ENCODE measurements at places on chromosomes 4 and X. TPM values are rescaled to one million over a fixed set of nuclear protein-coding genes. Genes with fewer than 3 reads are reported as not detected.

The DUSP9 gene
- 5.9 TPM for total RNA-seq

DNA sequence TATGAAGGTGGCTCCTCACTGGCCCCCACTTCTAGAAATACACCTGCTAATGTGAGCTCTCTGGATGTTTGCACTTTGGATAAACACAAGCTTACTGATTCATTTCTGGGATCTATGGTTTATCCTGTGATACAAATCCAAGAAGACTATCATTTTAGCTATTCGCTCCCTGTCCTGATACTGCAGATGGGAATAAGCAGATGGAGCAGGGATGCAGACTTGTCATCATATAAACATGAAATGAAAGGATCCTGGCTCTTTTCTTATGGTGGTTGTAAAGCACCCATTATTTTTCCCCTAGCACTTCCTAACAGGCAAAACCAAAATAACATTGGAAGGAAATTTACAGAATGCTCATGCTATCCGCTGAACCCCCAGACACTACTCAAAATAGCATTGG is 162.9 kb upstream of the NOCT start:
- DNase-seq, result no peak

DNA sequence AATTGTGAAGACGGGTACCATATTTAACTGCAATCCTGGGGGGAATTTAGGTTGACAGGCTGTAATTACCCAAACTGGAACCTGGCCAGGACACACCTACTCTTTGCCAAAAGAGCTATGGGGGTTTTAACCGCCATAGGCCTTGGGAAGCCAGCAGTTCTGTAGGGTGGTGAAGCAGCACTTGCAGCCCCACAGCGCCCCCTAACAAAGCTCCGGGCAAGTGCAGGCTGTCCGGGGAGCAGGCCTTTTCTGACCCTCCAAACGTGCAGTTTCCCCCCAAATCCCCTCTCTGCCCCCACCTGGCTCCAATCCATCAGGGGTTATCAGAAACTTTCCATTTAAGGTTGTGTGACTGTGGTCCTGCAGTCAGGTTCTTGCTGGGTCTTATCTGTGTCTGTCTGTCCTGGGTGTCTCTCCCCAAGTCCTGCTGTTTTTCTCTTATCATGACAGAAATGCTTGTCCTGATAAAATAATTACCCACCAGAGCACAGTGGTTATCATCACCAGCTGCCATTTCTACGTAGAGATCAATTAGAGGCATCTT is 350.9 kb downstream of the MID1IP1 start:
- no peak for DNase-seq

DNA sequence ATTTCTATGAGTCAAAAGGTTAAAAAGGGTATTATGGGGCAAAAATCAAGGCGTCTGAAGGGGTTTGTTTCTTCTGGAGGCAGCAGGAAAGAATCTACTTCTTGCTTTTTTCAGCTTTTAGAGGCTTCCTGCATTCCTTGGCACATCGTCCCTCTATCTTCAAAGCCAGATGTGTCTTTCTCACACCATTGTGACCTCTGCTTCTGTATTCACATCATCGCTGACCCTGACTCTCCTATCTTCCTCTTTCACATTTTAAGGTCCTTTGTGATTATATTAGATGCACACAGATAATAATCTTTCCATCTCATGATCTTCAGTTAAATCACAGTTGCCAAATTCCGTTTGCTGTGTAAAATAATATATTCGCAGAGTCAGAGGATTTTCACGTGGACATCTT is 112.7 kb downstream of the PPP4R3C start:
- no peak for DNase-seq

Data from epithelial cell of proximal tubule (primary cell).